Esophagus squamous epithelium (tissue), 5 donors: ENCODE measurements at places on chromosomes 12 and 14.

- no peak for DNase-seq
Measured at GRCh38 chr14:44462381-44462780, 44.7 kb downstream of the FSCB start.

DNA sequence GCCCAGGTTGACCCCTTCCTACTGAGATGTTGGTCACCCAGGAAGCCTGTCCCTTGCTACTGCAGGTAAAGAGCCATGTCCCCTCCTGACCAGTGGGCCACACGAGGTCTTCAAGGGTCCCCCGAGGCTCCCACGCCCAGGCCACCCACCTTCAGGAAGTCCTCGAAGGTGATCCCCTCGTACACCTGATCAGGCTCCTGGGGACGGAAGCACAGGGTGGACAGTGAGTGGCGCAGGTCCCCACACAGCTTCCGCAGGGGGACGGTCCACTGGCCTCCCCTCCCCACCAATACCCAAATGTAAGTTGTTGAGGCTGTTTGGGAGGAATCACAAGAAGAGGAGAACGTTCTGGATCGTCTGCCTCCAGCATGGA is 57.4 kb downstream of the TESC start:
- no peak for DNase-seq

DNA sequence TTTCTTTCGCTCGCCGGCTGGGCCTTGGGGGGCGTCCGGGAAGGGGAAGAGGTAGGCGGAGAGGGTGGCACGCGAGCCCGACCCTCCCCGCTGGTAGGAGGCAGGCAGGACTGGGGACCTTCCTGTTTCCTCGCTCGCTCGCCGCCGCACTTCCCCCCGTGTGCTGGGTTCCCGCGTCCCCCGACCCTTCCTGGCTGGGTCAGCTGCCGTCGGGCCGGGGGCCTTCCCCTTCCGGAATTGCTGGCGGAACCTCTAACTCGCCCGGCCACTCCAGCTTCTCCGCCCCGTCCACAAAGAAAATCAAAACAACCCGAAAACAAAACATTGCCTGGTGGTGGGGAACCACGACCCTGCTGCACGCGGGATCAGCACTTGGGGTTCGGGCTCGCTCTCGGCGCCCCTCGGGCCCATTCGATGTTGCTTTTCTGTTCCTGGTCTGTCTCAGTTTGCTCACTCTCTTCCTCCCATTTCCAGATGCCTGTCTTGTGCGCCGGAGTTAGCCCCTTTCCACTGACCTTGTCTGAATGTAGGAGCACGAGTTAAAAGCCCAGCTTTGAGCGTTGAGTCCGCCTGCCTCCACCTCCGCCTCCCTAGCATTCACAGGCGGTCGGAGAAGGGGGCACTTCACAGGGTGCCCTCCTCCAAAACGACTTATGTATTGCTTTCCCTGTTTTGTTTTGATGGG is 581 bp downstream of the PAPOLA start:
- DNase-seq: no peak

DNA sequence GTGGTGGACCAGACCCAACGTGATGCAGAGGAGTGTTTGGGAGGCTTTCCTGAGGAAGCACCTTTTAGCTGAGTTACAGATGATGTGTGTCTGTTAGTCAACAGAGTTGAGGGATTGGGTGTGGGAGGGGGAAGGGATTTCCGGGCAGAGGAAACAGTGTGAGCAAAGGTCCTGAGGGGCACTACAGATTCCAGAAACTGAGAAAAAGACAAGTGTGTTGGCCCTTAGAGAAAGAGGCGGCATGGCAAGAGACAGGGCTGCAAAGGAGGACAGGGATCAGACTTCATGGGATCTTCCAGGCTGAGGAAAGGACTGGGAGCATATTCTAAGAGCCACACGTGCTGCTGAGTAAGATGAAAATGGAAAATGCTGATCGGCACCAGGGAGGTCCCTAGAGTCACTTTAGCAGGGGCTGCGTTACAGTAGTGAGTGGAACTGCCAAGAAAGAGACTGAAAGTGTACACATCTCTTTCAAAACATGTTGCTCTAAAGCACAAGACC is 9.4 kb upstream of the RPS6KL1 start:
- DNase-seq: no peak

DNA sequence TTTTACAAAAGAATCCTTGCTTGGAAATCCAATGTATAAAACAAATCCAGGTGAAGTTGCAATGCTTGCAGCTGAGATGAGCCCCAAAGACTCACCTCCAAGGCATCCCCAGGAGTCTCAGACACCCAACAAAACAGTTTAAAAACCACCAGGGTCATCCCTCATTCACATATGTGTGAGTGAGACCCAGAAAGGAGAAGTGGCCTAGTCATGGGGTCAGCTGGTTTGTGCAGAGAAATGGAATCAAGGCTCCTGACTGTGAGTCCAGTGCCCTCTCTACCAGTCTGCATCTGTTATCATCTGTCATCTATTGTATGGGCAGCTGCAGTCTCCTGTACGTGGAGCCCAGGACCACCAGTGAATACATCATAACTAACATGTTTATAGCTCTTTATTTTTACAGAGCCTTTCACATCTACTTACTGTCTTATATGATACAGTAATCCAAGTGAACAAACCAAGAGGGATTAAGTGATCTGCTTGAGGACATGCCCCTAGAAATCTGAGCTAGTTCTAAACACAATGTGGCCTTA is 27.1 kb downstream of the PLEKHG7 start:
- DNase-seq: no peak

DNA sequence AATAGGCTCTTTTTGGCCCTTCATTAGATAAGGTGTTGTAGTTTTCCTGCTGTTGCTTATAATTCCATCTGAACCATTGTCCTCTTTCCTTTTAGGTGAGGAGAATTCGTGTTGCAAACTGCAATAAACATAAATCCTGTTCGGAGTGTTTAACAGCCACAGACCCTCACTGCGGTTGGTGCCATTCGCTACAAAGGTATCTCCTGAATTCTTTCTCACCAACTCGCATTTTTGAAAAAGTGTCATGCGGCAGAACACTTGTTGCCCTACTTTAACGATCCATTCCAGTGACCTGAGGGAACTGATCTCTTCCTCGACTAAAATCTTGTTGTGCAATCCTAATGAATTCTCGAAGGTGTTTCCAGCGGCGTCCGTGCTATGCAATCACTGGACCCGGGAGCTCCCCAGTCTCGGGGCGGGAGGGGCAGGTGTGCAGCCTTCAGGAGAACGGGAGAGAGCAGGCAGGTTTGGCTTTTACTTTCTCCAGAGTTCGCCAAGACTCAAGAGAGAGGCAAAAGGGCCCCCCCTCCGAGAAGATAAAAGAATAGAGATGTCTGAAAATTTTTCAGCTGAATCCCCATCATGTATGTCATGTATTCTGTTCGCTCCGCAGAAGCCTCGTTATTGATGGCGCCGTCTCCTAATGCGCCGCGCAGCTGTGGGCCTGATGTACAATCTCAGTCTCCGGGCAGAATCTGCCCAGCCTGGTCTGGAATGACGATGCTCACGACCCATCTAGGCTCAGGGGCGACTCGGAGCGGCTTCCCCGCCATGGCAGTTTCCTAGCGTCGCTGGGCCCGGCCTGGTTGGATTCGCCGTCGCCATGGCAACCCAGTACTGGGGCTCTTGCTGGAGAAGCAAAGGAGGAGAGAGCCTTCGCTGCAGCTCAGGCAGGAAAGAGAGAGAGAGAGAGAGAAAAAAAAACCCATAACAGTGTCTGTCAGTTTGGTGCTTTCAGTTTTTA is 38.2 kb downstream of the PLXNC1 start:
- DNase-seq: no peak

DNA sequence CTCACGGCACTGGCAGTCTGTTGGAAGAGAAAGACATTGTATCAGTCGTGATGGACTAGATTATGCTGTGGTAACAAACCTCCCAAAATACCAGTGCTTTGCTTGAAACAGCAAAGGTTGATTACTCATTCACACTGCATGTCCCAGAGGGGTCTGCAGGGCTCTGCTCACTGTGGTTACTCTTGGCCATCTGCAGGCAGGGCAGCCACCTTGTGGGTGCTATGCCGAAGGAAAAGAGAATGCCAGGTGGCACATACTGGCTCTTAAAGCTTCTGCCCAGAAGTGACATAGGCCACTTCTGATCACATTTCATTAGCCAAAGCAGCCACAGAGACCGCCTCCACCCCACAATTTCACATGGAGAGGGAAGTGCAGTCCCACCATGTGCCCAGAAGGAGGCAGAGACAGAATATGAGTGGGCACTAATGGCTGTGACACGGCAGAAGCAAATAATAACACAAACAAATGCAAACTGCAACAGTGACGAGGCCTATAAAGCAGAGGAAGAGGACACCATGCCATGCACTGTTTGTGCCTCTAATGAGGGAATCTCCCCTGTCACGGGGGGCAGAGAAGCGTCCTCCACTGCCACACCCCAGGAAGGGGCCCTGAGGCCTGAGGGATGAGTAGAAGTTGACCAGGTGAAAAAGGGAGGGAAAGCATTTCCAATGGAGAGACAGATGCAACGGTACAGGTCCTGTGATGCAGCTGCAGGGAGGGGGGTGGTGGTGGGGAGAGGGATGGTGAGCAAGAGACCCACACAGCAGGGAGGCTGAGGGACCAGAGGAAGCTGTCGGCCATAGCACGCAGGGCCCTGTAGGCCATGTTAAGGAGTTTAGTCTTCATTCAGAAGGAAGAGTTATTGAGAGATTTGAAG is 51.7 kb upstream of the KICS2 start:
- no peak for DNase-seq

GRCh38 chr14:71225113-71225512 is 317.9 kb downstream of the PCNX1 start:
- no peak for DNase-seq

GRCh38 chr14:61861320-61861865 is 99.2 kb downstream of the SNAPC1 start:
- DNase-seq: no peak

GRCh38 chr12:89874146-89874545 is 165.5 kb upstream of the ATP2B1 start:
- no peak for DNase-seq

GRCh38 chr12:1815108-1815507 is 5.3 kb upstream of the LRTM2 start:
- DNase-seq: no peak

- no peak for DNase-seq
Measured at GRCh38 chr14:57405562-57405961, 15.2 kb downstream of the NAA30 start.

DNA sequence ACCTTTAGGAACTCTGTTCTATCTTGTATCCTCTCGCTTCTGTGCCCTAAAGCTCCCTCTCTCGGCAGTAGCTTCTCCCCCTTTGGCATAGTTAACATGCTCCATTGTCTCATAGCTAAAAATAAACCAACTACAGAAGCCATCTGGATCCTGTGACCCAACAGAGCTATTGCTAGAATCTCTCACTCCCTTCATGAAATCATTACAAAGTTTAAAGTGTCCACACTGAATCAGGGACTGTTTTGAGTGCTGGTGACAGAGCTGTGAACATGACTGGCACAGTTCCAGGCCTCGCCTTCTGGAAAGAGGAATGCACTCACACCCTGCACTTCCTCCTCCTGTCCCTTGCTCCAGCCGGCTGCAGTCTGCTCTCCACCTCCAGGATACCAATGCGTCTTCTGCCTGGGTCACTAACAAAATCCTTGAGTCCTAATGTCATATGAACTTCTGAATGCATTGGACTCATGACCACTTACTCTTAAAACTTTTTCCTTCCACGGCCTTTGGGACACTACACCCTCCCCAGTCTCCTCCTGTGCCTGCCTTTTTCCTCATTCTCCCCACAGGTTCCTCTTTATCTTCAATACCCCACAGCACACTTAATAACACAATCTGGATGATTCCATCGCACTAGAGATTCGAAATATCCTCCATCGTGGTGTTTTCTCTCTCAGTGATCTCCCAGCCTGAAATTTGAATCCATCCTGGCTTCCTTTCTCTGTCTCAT is 13.2 kb downstream of the PLBD1 start:
- no peak for DNase-seq

DNA sequence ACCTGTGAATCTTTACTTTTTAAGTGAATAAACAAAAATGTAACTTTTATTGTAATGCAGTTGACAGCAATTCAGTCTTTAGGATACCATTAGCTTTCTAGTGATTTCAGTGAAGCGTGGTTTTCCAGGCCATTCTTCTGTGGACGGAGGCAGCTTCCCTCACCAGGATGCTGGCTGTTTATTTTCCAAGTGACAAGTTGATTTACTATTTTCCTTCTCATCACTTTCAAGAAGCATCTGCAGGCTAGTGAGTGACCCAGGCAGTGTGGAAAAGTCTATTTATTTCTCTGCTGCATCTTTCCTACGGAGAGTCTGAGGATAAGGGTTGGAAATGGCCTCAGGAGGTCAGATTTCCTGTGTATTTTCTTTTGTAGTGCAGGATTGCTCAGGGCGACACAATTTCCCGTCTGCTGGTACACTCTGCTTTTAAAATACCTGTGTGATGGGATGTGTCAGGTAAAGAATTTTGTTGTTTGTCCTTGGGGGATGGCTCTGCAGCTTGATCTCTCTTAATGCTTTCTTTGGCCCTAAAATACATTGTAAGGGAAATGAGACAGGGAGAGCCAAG is 467.8 kb downstream of the NRXN3 start:
- DNase-seq: no peak

GRCh38 chr12:52380271-52380694 is 5.2 kb downstream of the KRT84 start:
- DNase-seq: no peak

DNA sequence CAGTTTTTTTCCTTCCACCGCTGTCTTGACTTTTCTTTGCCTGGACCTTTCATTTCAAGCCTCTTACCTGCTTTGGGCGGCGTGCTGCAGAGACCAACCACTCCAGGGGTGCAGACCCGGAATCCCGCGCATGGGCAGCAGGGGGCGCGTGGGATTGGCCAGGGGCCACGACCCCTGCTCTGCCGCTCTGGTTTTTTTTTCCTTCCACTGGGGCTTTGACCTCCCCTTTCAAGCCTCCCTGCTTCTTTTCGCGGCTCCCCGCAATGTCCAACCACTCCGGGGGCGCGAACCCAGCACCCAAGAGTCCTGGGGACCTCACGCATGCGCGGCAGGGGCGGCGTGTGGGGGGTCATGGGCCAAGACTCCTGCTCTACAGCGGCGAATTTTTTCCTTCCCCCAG is 325.1 kb downstream of the ALG10 start:
- no peak for DNase-seq

- no peak for DNase-seq
Measured at GRCh38 chr12:1916371-1917171, 1.9 kb downstream of the CACNA2D4 start.

DNA sequence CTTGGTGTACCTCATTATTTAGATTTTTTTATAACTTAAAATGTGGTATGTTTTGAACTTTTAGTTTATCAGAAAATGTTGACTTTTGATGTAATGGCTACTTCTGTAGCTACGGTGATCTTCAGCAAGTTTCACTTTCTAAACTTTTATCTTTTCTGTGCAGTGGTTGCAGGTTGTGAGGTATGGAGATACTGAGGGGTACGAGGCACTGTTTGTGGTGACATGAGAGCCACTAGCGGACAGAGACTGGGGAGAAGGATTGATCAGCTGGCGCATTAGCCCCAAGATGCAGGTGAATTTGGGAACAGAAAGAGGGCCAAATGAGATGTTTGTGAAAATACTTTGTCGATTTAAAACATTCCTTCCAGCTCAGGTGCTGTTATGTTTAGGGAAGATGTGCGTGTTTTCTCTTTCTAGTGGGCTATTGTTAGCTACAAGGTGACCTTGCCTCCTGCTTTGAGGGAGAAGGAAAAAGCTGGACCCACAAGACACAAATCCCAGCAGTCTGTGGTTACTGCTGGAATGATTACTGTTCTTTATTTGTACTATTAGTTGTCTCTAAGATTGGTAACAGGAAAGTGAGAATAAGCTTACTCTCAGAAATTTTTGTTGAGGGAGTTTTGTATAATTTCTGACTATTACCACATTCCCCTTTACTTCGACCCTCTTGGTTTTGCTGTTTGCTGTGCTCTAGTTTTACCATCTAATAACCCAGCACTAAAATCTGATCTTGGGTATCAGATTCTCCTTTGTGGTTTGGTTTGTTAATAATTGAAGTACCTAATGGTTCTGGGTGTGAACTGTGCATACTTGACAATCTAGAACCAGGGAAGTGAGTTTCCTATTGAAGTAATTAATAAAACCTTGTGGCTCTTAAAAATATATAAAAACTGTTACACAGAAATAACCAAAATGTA is 61.7 kb downstream of the FBXO34 start:
- DNase-seq: no peak
